Stimulated activated CD8-positive, alpha-beta memory T cell treated with anti-CD3 and anti-CD28 coated beads, Interleukin-4, amount 100 ng/mL, for 48 hours (primary cell): ENCODE measurements at places on chromosomes 12 and 14.
A peak's percentile ranks its signal among the peaks of the same experiment; 100 is the strongest.

DNA sequence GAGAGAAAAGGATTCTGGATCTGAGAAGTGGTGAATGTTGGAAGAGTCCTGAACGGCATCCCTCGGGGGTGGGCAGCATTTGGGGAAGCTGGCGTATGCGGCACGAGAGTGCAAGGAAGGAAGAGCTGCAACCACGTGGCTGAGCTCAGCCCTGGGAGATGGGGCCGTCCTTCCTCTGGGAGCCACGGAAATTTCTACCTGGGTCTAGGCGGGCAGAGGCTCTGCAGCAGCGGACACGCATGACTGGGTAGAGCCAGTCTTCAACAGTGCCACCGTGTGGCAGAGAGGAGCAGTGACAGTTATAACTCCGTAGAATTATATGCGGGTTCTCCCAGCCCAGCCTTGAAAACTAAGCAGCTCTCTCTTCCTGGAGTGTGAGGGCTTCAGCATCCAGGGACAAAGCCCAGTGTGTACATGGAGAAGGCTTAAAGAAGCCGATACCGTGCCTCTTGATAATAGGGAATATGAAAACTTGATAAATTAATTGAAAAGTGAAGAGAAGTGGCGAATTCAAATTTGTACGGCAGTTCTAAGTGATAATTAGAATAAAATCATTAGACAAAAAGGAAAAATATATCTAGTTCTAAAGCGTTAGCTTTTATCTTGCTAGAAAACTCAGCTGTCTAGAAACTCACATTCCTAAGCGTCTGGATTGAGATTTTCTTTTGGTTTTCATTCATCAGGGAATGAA lies 82.9 kb upstream of the STXBP6 start:
- DNase-seq, result peak; percentile 58

GRCh38 chr14:67267576-67268328 lies 26.5 kb downstream of the PALS1 start:
- no peak for DNase-seq

- DNase-seq, result no peak
These were observed 1.5 kb downstream of the L3HYPDH start for GRCh38 chr14:59482541-59483331.

DNA sequence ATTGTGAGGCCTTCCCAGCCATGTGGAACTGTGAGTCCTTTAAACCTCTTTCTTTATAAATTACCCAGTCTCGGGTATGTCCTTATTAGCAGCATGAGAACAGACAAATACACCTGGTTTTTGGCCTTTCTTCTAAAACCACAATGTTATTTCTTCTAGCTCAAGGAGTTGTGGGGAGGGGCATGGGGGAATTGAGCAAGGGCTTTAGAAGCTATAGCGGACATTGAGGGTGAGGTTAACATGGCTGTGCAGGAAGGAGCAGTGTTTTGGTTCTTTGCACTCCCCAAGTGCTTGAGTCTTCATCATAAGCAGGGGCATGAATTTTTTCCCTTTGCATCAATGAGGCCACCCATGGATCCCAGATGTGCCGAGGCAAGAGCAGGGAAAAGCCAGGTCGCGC lies 86.8 kb downstream of the SPRING1 start:
- no peak for DNase-seq

DNA sequence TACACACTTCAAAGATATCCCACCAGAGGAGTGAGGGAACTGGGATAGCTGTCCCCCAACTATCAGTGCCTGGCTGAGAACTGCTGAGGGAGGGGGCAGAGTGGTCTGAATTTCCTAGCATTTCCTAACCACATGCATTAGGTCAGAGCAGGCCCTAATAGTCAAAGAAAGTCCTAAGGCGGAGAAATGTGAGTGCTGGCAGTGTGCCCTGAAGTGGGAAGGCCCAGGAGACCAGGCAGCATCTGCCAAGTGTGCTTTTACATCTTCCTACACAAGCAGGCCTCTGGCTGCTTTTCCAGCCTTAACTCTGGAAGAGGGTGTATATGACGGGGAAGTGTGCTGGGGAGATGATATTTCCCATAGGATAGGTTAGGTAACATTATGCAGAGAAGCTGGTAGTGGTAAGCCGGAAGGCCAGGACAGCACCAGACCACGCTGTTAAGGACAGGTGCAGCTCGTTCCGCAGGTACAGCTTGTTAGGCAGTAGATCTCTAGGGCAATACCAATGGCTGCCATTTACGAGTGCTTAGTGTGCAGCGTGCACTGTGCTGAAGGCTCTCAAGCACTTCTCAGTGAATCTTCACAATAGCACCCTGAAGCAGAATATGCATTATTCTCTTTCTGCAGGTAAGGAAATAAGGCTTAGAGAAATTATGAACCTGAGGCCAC lies 9.1 kb upstream of the CCDC198 start:
- no peak for DNase-seq
